Activated CD4-positive, alpha-beta T cell treated with anti-CD3 and anti-CD28 coated beads, Interleukin-2, amount 10 ng/mL, durations not matched to agents 7 days and 5 days (primary cell): ENCODE measurements at places on chromosomes 5 and 9. TPM values are rescaled to one million over a fixed set of nuclear protein-coding genes. Genes with fewer than 3 reads are reported as not detected.

Gene CCT5
- 241 TPM for total RNA-seq

DNA sequence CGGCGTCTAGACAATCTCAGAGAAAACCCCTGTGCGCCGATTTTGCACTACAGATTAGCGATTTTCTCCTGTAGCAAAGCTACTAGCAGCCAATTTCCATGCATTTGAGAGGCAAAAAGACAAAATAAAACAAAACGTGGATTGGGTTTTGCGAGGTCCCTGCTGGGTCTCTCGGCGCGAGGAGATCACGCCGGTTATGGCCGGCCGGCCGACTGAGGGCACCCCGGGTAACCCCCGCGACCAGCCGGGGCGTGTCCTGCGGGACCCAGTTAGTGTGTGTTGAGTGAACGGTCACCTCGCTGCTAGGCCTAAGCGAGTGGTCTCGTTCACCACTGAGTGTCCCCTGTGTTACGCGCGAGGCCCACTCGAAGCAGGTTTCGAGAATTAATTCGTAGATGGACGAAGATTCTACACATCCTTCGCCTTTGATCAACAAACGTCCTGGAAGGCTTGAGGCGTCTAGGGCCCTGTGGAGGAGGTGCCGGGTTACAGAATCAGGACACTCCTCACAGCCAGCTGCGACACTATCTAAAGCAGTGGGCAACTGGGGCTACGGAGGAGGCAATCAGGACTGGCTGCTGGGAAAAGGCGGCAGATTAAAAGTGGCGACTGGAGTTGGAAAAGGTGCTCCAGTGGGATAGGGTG, 764 bp upstream of the VDAC1 start:
- peak overlapping the region; percentile 86 for H3K4me3 ChIP-seq
- peaks cover 37% of the 10 kb centered on the region for H3K4me1 ChIP-seq
- no peaks in the 10 kb centered on the region for H3K27me3 ChIP-seq
- peak; percentile 15 for DNase-seq
- H3K27ac ChIP-seq, result peak overlapping the region; percentile 93

Gene SPATA31D4
- not detected for total RNA-seq

GRCh38 chr9:20490246-20490834, 132.0 kb downstream of the MLLT3 start:
- peaks cover 11% of the 10 kb centered on the region for H3K4me1 ChIP-seq
- no peaks in the 10 kb centered on the region for H3K27me3 ChIP-seq
- H3K4me3 ChIP-seq, result no peak overlapping the region
- no peak overlapping the region for H3K27ac ChIP-seq

Gene REEP2
- total RNA-seq, result 0.77 TPM

DNA sequence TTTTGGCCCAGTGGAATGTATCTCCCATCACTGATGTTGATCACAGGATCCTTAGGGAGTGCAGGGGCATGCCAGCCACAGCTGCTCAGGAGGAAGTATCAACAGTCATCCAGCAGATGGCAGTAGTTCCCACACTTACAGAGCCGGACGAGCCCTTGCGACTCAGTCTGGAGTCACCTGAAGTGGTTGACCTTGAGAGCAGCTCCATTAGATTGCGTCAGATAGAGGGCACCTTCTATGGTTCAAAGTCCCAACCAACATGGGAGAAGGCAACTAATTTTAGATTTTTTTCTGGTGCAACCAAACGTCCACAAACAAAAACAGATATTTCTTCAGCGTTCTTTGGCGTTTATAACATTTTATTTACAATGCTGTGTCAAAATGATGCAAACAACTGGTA, 124.5 kb downstream of the EGFLAM start:
- H3K36me3 ChIP-seq, result no peaks in the 10 kb centered on the region
- peaks cover 30% of the 10 kb centered on the region for H3K27me3 ChIP-seq
- H3K4me1 ChIP-seq, result no peaks in the 10 kb centered on the region
- DNase-seq, result peak; percentile 60

Gene EGFLAM
- not detected for total RNA-seq

DNA sequence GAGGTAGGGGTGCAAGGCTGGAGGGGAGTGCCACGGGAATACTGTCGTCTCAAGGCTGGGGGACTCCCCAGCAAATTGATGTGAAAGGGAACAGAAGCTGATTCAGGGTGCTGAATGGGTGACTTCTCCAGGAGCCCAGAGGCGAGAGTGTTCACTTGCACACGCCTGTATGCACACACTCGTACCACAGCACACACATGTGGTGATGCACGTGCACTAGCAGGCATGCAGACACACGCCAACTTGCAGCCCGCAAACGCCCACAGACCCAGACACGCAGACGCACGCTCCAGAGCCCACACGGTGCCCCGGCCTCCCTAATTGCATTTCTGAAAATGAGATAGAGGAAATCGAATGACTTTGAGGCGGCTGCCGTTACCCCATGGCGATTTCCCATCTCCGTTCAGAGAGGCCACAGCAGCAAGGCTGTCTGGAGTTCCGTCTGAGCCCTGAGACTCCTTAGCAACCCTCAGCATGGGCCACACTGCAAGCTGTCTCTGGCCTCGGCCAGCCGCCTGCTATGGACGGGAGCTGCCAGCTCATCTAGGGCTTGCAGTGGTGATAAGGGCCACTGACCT, 9.1 kb upstream of the ADAMTS2 start:
- H3K36me3 ChIP-seq, result no peaks in the 10 kb centered on the region
- no peak overlapping the region for H3K4me3 ChIP-seq
- no peak for DNase-seq
- H3K4me1 ChIP-seq, result no peaks in the 10 kb centered on the region
- no peaks in the 10 kb centered on the region for H3K27me3 ChIP-seq

DNA sequence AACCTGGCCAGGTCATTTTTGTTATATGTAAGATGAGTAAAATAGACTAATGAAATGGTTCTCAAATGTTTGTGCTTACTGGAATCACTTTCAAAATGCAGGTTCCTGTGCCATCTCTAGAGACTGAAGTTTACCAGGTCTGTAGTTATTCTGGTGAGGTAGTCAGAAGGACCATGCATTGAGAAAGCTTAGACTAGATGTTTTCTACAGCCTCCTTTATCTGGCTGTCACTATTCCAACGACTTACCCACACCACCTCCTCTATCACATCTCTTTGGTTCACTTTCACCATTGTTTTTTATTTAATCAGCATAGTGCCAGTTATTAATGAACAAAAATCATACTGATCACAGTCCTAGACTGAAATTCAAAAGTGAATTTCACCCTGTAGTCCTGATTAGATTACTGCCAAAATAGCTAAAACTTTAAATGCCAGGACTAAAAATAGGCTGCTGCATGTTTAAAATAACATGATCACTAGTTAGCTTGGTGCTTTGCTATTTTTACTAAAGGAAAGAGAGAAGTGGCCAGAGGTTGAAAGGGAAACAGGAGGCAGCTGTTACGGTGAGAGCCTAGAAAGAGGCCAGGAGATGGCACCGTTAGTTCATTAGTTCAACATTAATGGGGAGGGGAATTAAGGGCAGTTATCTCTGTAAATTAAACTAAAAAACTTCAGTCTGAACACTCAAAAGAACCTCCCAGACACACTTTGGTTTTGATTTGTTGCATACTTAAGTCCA, 13.9 kb upstream of the FNIP1 start:
- peaks cover 9% of the 10 kb centered on the region for H3K27me3 ChIP-seq
- H3K4me1 ChIP-seq, result peaks cover 2% of the 10 kb centered on the region
- no peaks in the 10 kb centered on the region for H3K36me3 ChIP-seq
- no peak overlapping the region for H3K27ac ChIP-seq
- DNase-seq, result peak; percentile 31

- H3K27ac ChIP-seq, result no peak overlapping the region
- H3K4me1 ChIP-seq, result no peaks in the 10 kb centered on the region
- no peaks in the 10 kb centered on the region for H3K27me3 ChIP-seq
These were observed 83.7 kb upstream of the IRX4 start for GRCh38 chr5:1966461-1966860.

DNA sequence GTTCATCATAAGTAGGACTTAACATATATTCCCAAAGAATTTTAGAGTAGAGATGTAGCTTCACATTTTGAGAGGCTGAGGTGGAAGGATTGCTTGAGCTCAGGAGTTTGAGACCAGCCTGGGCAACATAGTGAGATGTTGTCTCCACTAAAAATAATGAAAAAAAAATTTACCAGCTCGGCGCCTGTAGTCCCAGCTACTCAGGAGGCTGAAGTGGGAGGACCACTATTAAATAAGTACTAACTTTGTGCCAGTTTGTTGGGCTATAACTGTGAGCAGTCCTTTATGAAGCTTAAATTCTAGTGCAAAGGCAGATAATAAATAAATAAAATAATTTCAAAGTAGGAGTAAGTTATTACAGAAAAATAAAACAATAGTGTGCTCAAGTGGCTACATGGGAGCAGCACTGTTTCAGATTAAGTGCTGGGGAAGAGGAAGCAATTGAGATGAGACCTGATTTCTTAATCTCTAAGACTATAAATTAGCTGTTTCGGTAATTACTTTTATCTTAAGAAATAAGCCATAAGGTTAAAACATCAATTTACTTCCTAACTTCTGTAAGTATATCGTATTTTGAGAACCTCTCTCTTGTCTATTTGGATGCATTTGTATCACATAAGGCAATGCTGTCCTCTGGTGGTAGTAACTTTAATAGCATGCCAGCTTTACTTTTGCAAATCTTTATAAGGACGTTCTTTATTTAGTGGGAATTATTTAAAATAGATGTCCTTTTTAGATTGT, 98.9 kb downstream of the CSNK1G3 start:
- no peak overlapping the region for H3K27ac ChIP-seq
- peak; percentile 50 for DNase-seq
- peaks cover 6% of the 10 kb centered on the region for H3K4me1 ChIP-seq
- H3K4me3 ChIP-seq, result no peak overlapping the region

Gene GGTA1
- not detected for total RNA-seq

- peak overlapping the region; percentile 27 for H3K27ac ChIP-seq
- peaks cover 9% of the 10 kb centered on the region for H3K4me1 ChIP-seq
- no peak overlapping the region for H3K4me3 ChIP-seq
- H3K36me3 ChIP-seq, result no peaks in the 10 kb centered on the region
- H3K27me3 ChIP-seq, result no peaks in the 10 kb centered on the region
- no peak for DNase-seq
These were observed 4.7 kb downstream of the AK8 start for GRCh38 chr9:132873403-132873802.

- H3K27me3 ChIP-seq, result no peaks in the 10 kb centered on the region
- H3K4me1 ChIP-seq, result peaks cover 2% of the 10 kb centered on the region
- no peak overlapping the region for H3K4me3 ChIP-seq
- peaks cover 4% of the 10 kb centered on the region for H3K36me3 ChIP-seq
These were observed 98.5 kb downstream of the ZCCHC7 start for GRCh38 chr9:37218800-37219425.

DNA sequence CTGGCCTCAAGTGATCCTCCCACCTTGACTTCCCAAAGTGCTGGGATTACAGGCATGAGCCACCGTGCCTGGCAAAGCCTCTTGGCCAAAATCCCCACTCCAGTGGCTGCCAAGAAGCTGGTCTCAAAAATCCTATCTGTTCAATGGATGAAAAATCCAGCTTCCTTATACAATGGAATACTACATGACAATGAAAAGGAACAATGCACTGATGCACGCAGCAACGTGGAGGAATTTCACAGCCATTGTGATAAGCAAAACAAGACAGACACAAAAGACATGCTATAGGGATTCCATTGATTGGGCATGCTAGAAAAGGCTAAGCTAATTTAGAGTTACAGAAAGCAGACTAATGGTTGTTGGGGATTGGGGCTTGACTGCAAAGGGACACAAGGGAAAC, 13.1 kb upstream of the SFXN1 start:
- peaks cover 9% of the 10 kb centered on the region for H3K4me1 ChIP-seq
- H3K36me3 ChIP-seq, result no peaks in the 10 kb centered on the region
- no peak overlapping the region for H3K27ac ChIP-seq
- no peak for DNase-seq
- no peak overlapping the region for H3K4me3 ChIP-seq

GRCh38 chr5:68041293-68041692, 174.3 kb upstream of the PIK3R1 start:
- no peaks in the 10 kb centered on the region for H3K27me3 ChIP-seq
- H3K27ac ChIP-seq, result no peak overlapping the region
- no peaks in the 10 kb centered on the region for H3K36me3 ChIP-seq
- DNase-seq, result no peak
- H3K4me1 ChIP-seq, result no peaks in the 10 kb centered on the region

- no peak for DNase-seq
- no peak overlapping the region for H3K4me3 ChIP-seq
These were observed 35.1 kb downstream of the SLIT3 start for GRCh38 chr5:169265888-169266287.

Gene SPATA9
- total RNA-seq, result not detected
